ENCODE measurements at places on chromosomes 11 and 22.

DNA sequence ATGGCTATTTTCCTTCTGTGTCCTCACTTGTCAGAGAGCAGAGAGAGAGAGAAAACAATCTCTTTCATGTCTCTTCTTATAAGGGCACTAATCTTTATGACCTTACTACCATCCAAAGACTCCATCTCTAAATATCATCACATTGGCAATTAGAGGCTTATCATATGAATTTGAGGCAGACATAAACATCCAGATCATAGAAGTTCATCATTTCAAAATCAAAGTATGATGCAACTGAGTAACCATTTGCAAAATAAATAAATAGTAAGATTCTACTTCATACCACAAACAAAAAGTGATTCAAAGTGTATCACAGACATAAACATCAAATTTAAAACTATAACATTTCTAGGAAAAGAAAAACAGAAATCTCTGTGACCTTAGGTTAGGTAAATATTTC lies 504.7 kb upstream of the ARHGAP42 start:
- no peak for DNase-seq

DNA sequence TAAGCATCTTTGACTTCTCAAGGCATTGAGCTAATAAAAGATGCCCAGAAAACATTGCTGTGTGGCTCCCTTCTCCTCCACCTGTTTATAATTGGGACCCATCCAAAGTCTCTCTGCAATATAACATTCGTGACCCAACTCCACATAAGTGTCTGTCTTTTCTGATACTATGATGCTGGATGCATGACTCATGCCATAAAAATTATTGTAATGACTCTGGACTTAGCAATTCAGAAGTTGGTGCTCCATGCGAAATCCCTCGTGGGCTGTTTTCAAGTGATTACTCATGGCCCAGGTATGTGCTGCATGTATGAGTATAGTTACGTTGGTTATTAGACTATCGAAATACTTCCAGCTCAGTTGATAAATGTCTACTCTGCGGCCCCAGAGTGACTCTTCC lies 11.7 kb downstream of the FJX1 start:
- no peak for DNase-seq

DNA sequence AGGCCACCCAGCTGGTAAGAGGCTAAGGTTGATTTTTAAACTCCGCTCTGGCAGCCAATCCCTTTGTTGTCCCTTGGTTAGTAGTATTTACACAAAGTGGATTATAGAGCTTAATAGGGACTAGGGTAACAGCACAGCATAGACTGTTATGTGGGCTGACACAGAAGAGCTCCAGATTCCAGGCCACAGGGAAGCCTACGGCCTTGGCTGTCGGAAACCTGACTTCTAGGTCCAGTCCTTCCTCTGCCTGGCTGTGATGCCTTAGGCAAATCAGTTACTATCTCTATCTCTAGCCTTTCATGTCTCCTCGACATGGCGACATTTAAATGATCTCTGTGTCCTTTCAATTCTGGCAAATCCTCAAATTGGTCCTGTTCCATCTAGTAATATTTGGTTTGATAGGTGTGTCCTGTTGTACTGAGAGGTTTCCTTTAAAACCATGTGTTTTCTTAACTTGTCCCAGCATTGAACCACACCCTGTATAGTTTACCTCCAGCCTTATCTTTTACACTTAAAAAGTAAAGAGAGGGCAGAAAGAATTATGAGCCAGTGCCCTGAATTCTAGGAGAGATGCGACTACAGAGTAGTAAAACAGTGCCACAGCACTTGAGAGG lies 4.2 kb downstream of the MMP1 start:
- no peak for DNase-seq

DNA sequence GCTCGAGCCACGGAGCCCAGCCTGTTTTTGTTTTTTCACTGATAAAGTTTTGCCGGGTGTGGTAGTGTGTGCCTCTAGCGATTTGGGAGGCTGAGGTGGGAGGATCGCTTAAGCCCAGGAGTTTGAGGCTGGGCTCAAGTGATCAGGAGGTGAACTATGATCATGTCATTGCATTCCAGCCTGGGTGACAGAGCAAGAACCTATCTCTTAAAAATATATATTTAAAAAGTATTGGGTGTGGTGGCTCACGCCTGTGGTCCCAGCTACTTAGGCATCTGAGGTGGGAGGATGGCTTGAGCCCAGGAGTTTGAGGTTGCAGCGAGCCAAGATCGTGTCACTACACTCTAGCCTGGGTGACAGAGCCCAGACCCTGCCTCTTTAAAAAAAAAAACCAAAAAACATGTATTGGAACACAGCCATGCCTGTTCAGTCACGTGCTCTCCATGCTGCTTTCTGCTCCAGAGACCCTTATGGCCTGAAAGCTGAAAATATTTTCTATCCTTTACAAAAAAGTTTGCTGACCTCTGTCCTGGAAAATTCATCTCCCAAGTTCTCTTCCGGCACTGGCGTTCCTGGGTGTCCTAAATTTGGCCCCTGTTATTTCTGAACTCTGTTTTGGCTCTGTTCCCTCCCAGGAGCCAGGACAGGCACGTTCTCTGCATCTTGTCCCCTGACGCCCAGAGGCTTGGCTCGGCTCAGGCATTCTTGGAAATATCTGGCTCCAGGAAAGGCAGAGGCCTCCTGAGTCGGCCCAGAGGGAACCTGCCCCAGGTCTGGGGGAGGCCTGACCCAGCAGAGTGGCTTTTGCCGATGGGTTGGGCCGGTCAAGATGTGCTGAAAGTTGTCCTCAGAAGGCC lies 61.3 kb upstream of the PPP6R3 start:
- DNase-seq = no peak

DNA sequence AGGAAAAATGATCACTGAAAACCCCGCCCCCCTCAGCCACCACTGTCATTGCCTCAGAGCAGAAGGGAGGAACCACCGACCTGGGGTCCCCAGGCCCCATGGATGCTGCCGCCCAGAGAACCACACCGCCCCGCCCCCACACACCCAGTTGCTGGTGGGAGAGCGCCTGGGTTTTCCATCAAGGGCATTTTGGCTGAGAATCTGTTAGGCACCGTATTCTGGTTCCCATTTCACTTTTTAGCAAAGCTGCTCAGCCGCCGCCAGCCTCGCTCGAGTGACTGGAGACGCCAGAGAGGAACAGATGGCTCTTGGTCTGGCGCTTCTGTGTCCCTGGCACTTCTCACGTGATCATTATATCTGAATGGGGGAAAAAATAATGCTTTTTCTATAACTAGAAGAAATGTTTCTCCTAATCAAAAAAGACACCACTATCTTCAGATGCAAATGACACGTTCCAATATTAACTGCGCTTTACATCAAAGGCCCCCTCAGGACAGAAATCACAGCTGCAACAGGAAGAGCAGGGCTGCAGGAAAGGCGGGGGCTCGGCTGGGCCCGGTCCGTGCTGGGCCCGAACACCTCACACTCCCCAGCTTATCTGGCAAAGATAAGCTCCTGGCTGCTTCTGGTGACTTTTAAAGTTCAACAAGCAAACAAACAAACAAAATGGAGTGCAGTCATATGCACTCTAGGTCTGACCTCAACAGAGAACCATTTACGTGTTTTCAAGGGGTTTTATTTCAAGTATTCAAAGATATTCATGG lies 149.8 kb downstream of the MPPED1 start:
- no peak for DNase-seq

GRCh38 chr11:47980907-47981621 lies 705 bp downstream of the PTPRJ start:
- no peak for DNase-seq

DNA sequence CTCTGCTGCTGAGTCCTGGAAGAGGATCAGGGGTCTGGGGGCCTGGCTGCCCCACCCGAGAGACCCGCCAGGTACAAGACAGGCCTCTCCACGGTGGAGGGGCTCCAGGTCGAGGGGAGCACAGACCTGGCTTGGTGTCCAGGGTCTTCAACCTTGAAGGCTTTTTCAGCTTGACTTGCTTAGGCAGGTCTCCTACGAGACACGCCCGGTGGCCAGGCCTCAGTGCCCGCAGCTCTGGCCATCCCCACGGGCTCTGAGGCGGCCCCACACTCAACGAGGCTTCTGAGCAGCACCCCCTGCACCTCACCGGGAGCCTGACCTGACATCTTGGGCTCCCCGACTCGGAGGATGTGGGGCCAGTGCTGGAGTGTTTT lies 6.6 kb upstream of the PLXNB2 start:
- no peak for DNase-seq

DNA sequence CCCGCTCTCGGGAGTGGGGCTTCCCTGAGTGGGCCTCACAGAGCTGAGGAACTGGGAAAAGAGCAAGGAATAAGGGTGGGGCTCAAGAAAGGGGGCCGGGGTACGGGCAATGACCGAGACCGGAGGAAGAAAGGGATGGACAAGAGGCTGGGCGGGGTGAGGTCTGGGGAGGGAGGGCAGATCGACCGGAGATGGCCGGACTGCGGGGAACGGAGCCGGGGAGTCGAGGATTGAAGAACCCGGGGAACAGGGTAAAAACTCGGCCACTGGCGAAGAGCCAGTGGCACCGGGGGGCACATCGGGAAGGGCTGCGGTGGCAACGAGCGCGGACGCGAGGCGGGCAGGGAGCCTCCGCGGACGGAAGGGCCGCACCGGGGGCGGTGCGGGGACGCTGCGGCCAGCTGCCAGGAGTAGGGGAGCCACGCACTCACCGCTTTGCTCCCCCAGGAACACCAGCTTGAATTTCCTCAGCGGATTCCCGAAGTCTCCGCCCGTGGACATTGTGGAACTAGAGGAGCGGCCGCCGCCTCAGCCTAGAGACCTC lies 667 bp downstream of the RAB6A start:
- DNase-seq = no peak

GRCh38 chr11:14393889-14394288 lies 34.9 kb upstream of the RRAS2 start:
- DNase-seq = no peak

DNA sequence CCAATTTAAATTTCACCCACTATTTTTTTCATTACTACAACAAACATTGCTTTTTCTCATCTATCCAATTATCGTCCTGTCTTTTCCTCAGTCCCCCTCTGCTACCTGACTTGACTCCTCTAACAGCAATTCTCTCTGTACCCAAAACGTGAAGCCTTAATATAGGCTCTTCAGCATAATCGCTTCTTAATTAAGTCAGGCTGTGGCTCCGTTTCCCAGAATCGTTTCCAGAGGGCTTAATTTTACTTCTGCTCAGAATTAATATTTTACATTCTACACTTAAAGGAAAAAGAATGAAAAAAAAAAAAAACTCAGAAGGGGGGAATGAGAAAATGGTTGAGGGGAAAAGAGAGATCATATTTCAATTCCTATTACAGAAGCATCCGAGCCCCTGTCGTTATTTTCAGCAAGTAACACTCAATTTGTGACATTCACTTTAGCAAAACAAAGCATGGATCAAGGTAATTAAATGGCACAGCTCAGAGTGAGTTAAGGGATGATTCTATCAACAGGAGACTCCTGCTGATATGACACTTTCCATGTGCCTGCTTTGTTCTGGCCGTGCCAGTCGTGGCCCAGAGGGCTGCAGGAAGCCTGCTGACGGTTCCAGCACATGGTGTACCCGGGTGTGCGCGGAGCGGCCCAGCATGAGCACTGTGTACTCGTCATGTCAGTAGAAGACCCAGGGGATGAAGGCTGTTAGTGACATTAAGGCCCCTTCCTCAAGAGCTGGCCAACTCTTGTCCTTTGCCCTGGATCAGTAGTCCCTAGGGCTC lies 272.5 kb downstream of the NTM start:
- DNase-seq = no peak

DNA sequence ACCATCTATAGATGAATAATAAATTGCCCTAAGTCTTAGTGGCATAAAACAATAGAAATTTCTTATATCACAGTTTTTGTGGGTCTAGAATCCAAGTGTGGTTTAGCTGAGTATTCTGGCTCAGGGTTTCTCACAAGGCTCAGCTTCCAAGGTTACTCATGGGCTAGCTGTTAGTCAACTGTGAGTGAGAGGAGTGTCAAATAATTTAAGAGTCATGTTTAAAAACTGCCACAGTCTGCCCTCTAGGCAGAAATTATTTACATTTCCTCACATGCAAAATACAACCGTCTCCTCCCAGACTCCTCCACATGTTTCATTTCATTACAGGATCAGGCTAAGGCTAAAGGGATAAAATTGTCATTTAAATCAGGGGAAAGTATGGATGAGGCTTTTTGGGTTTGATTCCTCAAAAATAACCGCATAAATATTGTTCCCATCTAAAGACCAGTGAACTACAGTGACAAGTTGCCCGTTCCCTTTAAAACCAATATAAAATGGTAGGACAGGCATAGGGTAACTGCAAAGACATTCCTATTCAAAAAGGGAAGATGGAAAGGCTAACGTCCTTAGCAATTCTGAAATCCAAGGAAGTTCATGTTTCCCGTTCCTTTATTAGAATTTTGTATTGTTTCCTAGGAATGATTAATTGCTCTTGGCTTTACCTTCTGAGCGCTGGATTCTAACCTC lies 324.3 kb downstream of the DYNC2H1 start:
- no peak for DNase-seq

DNA sequence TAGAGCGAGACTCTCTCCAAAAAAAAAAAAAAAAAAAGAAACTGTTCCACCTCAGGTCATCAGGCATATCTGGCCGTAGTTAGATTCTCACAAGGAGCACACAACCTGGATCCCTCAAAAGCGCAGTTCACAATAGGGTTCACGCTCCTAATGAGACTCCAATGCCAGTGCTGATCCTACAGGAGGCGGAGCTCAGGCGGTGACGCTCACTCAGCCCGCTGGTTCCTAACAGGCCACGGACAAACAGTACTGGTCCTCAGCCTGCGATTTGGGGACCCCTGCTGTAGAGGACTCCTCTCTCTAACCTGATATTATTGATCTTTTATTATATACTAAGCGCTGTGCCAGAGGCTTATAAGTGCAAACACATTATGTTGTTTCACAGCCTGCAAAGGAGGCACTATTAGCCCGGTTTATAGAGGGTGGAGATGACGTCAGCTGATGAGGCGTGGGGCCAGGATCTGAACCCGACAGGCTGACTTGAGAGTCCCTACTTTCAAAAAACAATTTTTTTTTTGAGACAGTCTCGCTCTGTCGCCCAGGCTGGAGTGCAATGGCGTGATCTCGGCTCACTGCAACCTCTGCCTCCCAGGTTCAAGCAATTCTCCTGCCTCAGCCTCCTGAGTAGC lies 4.9 kb upstream of the MAFF start:
- DNase-seq = no peak

- DNase-seq = no peak
Observed at GRCh38 chr22:38226853-38227649, 25.3 kb downstream of the MAFF start.

DNA sequence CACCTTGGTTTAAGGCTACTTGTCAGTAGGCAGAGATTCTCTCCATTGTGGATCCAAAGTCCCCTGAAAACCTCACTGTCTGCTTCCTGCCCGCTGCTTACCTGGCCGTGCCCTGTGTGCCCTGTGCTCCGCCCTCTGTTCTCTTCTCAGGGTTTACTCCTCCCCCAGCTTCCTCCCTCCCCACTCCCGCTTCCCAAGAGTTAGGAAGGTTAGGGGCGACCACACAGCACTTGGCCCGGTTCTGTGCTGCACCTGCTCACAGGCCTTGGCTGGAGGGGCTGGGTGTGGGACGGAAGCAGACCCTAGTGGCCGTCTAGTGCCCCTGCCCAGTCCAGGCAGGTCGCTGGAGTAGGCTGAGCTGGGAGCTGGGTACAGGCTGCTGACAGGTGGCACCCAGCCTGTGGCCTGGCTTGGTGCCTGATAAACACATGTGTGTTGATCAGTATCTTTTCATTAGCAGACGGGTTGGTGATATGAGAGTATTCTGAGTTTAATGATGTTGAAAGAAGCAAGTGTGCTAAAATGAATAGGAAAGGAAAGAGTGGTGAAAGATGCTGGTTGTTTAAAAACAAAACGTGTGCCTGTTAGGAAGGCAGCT lies 40.5 kb downstream of the GRAMD4 start:
- DNase-seq = no peak

All from activated T-helper 1 cell treated with anti-CD3 and anti-CD28 coated beads, Interleukin-2, amount 50 U/mL, for 16 hours (primary cell).